ENCODE measurements at places on chromosomes 11 and 22.

- H3K27ac ChIP-seq = no peak overlapping the region
- H3K36me3 ChIP-seq = peaks cover 14% of the 10 kb centered on the region
- no peaks in the 10 kb centered on the region for H3K4me1 ChIP-seq
- no peak overlapping the region for H3K4me3 ChIP-seq
- no peak for DNase-seq
- H3K27me3 ChIP-seq = no peaks in the 10 kb centered on the region
These were observed 111.0 kb downstream of the DBX1 start for GRCh38 chr11:20049231-20049630.

DNA sequence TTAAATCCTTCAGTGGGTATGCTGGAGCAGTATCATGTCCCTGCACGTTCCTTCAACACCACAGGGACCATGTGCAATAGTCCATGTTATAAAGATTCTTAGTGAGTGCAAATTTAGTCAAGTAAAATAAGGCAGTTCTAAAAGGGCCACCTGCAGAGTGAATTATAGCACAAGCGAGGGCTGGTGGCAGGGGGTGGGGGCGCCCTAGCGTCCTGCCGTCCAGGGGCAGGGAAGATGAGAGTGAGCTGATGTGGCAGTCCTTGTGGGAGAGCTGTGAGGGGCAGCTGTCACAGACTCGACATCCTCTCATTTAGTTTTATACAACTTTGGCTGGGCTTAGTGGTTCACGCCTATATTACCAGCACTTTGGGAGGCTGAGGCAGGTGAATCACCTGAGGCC is 29.1 kb downstream of the FAM118A start:
- H3K4me1 ChIP-seq = no peaks in the 10 kb centered on the region
- H3K36me3 ChIP-seq = no peaks in the 10 kb centered on the region
- no peak for DNase-seq
- no peak overlapping the region for H3K27ac ChIP-seq

DNA sequence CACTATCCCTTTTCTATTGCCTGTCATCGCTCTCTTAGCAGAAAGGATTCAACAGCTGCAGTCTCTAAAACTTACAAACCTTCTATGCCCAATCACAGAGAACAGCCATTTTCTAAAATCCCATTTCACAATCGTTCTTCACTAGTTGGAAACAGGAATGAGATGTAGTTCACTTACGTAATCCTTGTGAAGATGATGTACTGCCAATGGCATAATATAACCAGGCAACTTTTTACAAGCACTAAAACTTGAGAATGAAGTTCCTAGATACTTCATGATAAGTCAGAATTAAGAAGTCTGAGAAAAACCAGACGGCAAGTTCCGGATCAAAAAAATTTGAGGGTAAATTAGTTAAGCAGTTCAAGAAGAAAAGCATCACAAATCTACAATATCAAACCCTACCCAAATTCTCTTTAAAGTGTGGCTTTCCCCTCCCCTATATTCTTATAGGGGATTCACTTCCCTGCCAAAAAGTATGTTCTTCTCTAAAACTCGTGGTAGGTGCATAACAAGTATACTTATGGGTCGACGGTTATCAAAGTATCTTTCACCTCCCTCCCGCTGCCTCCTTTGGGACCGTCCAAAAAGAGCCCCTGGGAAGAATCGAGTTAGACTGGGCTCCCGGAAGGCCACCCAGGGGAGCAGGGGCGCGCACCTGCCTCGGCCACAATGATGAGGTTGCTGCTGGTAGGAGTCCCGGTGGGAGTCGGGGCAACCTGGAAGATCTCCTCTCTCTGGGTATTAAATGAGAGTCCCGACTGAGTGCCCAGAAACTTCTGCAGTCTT is 666 bp downstream of the MSANTD4 start:
- DNase-seq = no peak
- H3K36me3 ChIP-seq = no peaks in the 10 kb centered on the region
- peaks cover 5% of the 10 kb centered on the region for H3K4me1 ChIP-seq

- H3K4me3 ChIP-seq = no peak overlapping the region
- H3K4me1 ChIP-seq = peaks cover 1% of the 10 kb centered on the region
- DNase-seq = no peak
- H3K27ac ChIP-seq = no peak overlapping the region
- H3K36me3 ChIP-seq = no peaks in the 10 kb centered on the region
These were observed 87.1 kb upstream of the TOP3B start for GRCh38 chr22:22069450-22070370.

- no peak for DNase-seq
- H3K36me3 ChIP-seq = no peaks in the 10 kb centered on the region
- no peaks in the 10 kb centered on the region for H3K4me1 ChIP-seq
These were observed 2.6 kb upstream of the MMP10 start for GRCh38 chr11:102783016-102783415.

- no peak overlapping the region for H3K4me3 ChIP-seq
- DNase-seq = no peak
- no peaks in the 10 kb centered on the region for H3K36me3 ChIP-seq
- no peak overlapping the region for H3K27ac ChIP-seq
- H3K4me1 ChIP-seq = peaks cover 14% of the 10 kb centered on the region
These were observed 114.2 kb upstream of the CADM1 start for GRCh38 chr11:115618428-115618827.

GRCh38 chr11:64650923-64651523 is 60.0 kb downstream of the SLC22A12 start:
- peak; percentile 36 for DNase-seq
- peaks cover 8% of the 10 kb centered on the region for H3K4me1 ChIP-seq
- H3K4me3 ChIP-seq = no peak overlapping the region
- H3K27me3 ChIP-seq = peaks cover 10% of the 10 kb centered on the region

DNA sequence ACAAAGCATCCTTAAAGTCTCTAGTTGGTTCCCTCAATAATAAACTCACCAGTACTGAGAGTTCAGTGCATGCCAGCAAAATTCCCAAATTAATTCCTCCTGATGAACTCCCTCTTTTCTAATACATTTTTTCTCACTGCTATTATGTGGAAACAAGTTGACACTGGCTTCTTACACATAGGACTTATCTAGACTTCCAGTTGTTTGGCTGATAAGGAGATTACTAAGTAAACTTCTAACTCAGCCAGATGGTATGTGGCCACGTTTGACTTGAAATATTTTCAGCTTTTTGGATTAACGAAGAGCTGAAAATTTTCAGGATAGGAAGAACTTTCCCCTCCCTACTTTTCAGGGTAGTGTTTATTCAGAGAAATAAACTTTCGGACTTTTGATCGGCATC is 1154.2 kb upstream of the TENM4 start:
- no peak overlapping the region for H3K27ac ChIP-seq
- DNase-seq = peak; percentile 71
- no peaks in the 10 kb centered on the region for H3K36me3 ChIP-seq
- no peaks in the 10 kb centered on the region for H3K27me3 ChIP-seq

- H3K27ac ChIP-seq = no peak overlapping the region
- H3K4me1 ChIP-seq = peaks cover 3% of the 10 kb centered on the region
- no peaks in the 10 kb centered on the region for H3K36me3 ChIP-seq
- H3K27me3 ChIP-seq = no peaks in the 10 kb centered on the region
- DNase-seq = no peak
- H3K4me3 ChIP-seq = no peak overlapping the region
These were observed 38.9 kb upstream of the MN1 start for GRCh38 chr22:27840436-27840835.

DNA sequence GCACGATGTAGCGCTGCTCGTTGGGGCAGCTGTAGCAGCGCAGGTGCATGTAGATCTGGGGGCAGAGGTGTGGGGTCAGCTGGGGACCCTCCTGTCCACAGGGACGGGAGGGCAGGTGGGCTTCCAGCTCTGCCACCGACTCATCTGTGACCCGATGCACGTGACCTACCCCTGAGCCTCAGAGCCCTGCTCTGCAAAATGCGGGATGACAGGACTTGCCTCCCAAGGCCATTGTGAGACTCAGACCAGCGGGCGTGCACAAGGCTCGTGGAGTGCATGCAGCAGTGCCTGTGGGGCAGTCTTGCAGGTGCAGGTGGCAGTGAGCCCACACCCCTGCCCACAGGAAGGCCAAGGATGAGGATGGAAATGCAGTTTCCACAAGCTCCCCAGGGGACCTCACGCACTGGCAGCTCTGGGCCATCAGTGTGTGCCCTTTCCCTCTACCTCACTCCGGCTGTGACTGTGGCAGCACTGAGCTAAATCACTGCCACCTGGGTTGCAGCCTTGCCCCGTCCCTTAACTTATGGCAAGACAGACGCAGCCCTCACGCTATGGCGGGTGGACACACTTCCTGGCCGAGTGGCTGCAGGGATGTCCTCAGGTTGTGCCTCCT is 26.7 kb downstream of the TMEM184B start:
- H3K27ac ChIP-seq = no peak overlapping the region
- no peaks in the 10 kb centered on the region for H3K27me3 ChIP-seq

GRCh38 chr11:61966734-61967115 is 709 bp downstream of the FTH1 start:
- no peak for DNase-seq
- H3K27me3 ChIP-seq = no peaks in the 10 kb centered on the region
- H3K4me1 ChIP-seq = peaks cover 31% of the 10 kb centered on the region

DNA sequence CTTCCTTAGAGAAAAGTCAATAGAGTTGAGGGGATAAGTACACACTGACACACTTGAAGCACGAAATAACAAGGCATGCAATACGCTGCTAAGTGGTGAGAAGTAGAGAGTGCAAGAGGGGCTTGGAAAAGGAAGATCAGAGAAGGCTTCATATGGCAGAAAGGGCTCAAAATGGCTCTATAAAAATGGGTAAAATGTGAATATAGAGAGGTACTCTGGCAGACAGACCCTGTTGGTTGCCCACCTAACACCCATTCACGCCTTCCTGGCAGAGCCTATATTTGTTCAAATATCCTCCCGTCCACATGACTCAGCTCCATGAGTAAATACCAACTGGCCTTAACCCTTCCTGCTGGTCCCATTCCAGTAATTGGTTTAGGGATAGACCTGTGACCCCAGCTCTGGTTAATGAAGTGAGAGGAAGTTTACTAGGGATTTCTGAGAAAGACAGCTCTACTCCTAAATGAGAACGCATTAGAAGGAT is 38.9 kb upstream of the CCDC34 start:
- H3K27me3 ChIP-seq = peaks cover 2% of the 10 kb centered on the region
- no peak for DNase-seq
- H3K36me3 ChIP-seq = no peaks in the 10 kb centered on the region
- peaks cover 1% of the 10 kb centered on the region for H3K4me1 ChIP-seq
- no peak overlapping the region for H3K4me3 ChIP-seq

GRCh38 chr11:11419747-11420146 is 66.7 kb upstream of the CSNK2A3 start:
- no peak for DNase-seq
- H3K4me1 ChIP-seq = peaks cover 19% of the 10 kb centered on the region
- H3K36me3 ChIP-seq = peaks cover 1% of the 10 kb centered on the region
- H3K27ac ChIP-seq = no peak overlapping the region

DNA sequence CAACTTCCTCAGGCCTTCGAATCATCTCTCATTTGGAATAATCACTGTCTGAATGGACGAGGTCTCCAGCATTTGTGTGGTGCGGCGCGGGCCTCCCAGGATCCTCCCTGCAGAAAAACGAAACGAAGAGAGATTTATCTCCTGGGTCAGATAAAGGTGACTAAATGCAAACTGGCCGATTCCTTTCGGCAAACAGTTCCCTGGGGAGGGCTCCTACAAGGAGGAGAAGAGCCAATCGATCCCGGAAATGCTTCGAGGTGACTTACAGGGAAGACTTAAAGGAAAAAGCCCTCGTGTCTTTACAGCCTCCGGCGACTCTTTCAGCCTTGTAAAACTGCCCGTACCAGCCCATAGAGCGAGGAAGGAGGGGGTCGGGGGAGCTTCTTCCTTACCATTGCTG is 126.5 kb downstream of the MIAT start:
- H3K4me3 ChIP-seq = no peak overlapping the region
- H3K27me3 ChIP-seq = no peaks in the 10 kb centered on the region
- no peak for DNase-seq
- H3K4me1 ChIP-seq = no peaks in the 10 kb centered on the region

DNA sequence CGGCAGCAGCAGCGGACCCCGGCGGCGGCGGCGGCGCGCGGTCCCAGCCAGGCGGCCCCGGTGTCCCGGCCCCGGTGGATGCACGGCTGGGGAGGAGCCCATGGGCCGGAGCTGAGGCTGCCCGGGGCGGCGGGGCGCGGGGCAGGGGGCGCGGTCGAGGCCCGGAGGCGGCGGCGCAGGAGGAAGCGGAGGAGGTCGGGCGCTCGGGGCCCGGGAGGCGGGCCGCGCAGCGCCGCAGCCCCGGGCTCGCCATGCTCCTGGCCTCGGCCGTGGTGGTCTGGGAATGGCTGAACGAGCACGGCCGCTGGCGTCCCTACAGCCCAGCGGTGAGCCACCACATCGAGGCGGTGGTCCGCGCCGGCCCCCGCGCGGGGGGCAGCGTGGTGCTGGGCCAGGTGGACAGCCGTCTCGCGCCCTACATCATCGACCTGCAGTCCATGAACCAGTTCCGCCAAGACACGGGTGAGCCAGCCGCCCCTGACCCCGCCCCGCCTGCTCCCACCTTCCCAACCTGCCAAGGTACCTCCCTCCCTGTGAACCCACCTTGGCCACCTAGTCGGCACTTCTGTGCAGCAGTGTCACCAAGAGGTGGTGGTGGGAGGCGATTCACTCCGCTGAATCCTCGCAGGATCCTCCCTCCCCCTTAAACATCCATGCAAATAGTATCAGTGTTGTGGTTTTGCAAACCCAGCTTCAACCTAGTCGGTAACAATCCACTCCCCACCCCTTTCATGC is 580 bp downstream of the DTX4 start:
- H3K27ac ChIP-seq = no peak overlapping the region
- peak; percentile 51 for DNase-seq
- no peaks in the 10 kb centered on the region for H3K27me3 ChIP-seq
- peak overlapping the region; percentile 74 for H3K4me3 ChIP-seq
- peaks cover 13% of the 10 kb centered on the region for H3K4me1 ChIP-seq

DNA sequence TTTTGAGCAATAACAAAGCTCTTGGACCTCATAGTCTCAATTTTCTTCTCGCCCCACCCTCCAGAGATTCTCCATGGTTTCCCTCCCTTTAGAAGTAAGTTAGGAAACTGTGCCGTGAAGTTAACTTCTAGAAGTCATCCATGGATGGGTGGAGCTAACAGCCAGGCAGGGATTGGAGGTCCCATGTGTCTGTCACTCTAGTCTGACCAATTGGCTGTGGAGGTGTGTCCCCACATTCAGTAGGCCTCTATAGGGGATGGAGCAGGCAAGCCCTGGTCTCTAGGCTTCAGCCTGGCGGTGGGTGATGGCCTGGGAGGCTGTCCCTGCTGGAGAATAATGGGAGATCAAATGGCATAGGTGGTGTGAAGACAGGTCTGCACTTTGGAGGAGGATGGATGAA is 50.7 kb downstream of the TP53I11 start:
- H3K4me3 ChIP-seq = no peak overlapping the region
- H3K36me3 ChIP-seq = no peaks in the 10 kb centered on the region
- DNase-seq = peak; percentile 45
- H3K4me1 ChIP-seq = no peaks in the 10 kb centered on the region
- H3K27ac ChIP-seq = no peak overlapping the region
- no peaks in the 10 kb centered on the region for H3K27me3 ChIP-seq

- DNase-seq = peak; percentile 49
- H3K4me1 ChIP-seq = peaks cover 9% of the 10 kb centered on the region
- peaks cover 28% of the 10 kb centered on the region for H3K36me3 ChIP-seq
- no peak overlapping the region for H3K4me3 ChIP-seq
- no peak overlapping the region for H3K27ac ChIP-seq
These were observed 10.7 kb downstream of the PPFIA1 start for GRCh38 chr11:70281156-70281609.

Measured in lung (tissue), 17 donors.